Ascending aorta (tissue), 2 donors: ENCODE measurements at places on chromosomes 7 and 10. TPM values are rescaled to one million over a fixed set of nuclear protein-coding genes. Genes with fewer than 3 reads are reported as not detected.

Gene DNAJC12
- total RNA-seq, result 3.2 TPM

Gene BUB3
- total RNA-seq, result 12.2 TPM

Gene COL13A1
- total RNA-seq, result 8.0 TPM

Gene ADCYAP1R1
- 7.8 TPM for total RNA-seq

Gene RBP3
- total RNA-seq, result not detected

Gene FOXI2
- total RNA-seq, result not detected

Gene PRRT4
- 7.6 TPM for total RNA-seq

Gene CYP3A4
- not detected for total RNA-seq

Gene CPA5
- not detected for total RNA-seq

Gene ADIRF
- 882 TPM for total RNA-seq

Gene EVX1
- not detected for total RNA-seq

Gene SGCE
- 53.6 TPM for total RNA-seq

Gene KCND2
- 0.21 TPM for total RNA-seq

Gene ZNF853
- total RNA-seq, result 12.2 TPM

- no peak for DNase-seq
Observed at GRCh38 chr7:102439963-102440795, 6.8 kb downstream of the ORAI2 start.

GRCh38 chr7:106814887-106815286 is 50.2 kb upstream of the PIK3CG start:
- no peak for DNase-seq

GRCh38 chr10:96834120-96834519 is 2.0 kb downstream of the LCOR start:
- DNase-seq, result no peak

GRCh38 chr7:41029072-41029499 is 673.8 kb downstream of the INHBA start:
- no peak for DNase-seq

DNA sequence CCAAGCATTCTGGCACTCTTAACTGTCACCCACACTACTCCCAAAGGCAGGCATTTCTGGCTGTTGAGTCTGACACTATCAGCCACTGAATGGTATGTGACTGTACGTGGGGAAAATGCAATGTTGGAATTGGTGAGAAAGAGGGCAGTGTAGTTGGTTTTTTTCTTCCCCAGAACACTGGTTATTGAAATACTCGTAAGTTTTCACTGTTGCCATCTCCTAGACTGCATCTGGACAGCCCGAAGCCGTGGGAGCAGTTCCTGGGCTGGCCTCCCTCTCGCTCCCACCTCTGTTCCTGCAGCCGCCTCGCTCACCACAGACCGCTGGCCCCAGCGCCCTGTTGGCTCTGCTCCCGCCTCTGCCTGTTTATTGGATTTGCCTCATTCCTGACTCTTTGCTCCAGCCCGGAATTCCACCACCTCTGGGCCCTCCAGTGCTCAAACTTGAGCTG is 5.7 kb downstream of the PLCE1 start:
- peak; percentile 84 for DNase-seq

DNA sequence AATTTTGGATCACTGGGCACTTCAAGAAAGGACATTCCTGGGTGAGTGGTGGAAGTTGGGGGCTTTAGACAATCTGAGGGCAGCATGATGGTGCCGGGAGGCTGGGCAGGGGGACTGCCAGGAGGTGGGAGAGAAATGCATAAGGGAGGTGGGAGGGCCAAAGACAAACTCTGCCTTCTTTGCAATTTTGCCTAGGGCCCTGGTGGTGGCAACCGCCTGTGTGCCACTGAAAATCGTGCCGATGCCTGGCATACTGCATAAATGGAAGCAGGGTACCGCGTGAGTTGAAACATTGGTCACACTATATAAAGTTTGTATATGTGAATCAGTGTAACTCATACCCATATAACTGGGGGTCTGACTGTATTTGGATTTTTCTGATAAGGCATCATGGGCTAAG is 3.3 kb downstream of the LUC7L2 start:
- no peak for DNase-seq

DNA sequence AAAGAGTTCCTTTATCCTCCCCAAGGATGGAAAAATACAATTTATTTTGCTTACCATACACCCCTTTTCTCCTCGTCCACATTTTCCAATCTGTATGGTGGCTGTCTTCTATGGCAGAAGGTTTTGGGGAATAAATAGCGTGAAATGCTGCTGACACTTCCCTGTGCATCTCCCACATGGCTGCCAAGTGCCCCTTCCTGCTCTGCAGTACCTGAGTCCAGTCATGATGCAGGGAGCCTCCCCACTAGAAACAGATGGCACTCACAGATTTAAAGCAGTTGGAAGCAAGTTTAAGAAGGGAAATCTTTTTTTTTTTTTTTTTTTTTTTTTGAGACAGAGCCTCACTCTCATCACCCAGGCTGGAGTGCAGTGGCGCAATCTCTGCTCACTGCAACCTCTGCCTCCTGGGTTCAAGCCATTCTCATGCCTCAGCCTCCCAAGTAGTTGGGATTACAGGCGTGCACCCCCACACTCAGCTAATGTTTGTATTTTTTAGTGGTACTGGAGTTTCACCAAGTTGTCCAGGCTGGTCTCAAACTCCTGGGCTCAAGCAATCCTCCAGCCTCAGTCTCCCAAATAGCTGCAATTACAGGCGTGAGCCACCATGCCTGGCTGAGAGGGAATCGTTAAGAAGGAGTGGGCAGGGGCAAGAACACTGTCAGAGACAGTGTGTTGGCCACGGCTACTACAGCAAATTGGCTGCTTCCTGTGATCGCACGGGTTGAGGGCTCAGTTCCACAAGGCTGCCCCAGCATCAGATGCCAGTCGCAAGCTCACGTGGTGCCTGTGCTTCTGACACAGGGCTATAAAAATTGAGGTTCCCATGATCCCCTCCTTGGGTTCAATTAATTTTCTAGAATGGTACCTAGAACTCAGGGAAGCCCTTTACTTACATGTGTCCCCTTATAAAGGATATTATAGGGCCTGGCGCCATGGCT is 5.3 kb upstream of the PILRA start:
- DNase-seq, result no peak

- DNase-seq, result no peak
Observed at GRCh38 chr7:140940898-140941297, 16.2 kb upstream of the BRAF start.

GRCh38 chr10:24731942-24732341 is 8.3 kb upstream of the ARHGAP21 start:
- no peak for DNase-seq

GRCh38 chr10:46198516-46198915 is 88.3 kb upstream of the ANTXRL start:
- DNase-seq, result no peak

GRCh38 chr10:103316087-103316486 is 34.9 kb downstream of the PCGF6 start:
- no peak for DNase-seq

DNA sequence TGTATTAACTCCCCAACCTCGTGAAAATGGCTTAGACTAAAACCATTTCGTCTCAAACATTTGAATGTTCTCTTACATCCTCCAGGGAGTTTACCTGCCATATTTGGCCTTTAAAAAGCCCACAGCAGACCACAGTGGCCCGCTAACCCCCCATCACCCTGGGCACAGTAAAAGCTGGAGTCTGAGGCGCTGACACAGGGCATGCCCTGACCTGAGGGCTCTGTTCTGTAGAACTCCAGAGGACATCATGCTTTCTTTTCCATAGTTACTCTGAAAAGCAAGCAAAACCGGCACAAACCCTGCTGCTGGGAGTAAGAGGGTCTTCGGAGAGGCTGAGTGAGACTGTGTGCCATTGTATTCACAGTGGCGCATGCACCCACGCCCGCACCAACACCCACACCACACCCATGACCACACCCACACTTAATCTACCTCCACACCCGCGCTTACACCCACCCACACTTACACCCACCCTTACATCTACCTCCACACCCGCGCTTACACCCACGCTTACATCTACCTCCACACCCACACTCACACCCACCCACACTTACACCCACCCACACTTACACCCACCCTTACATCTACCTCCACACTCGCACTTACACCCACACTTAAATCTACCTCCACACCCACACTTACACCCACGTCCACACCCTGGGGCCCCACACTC is 32.1 kb downstream of the LRRC27 start:
- no peak for DNase-seq

DNA sequence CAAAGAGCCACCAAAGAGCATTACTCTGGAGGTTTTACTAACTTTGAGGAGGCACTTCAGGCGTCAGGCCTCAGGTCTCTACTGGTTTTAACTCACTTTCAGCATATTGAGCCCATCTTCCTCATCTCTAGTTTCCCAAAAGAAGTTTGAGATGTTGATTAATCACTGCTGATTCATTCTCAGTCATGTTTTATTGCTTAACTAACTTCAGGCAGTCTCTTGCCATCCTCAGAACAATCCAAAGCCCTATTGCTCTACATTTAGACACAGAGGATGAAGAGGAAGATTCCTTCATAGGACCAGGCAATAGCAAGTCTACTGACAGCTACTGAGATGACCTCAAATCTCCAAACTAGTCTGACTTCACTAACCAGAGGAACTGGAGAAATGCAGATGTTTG is 39.1 kb upstream of the BET1 start:
- no peak for DNase-seq

DNA sequence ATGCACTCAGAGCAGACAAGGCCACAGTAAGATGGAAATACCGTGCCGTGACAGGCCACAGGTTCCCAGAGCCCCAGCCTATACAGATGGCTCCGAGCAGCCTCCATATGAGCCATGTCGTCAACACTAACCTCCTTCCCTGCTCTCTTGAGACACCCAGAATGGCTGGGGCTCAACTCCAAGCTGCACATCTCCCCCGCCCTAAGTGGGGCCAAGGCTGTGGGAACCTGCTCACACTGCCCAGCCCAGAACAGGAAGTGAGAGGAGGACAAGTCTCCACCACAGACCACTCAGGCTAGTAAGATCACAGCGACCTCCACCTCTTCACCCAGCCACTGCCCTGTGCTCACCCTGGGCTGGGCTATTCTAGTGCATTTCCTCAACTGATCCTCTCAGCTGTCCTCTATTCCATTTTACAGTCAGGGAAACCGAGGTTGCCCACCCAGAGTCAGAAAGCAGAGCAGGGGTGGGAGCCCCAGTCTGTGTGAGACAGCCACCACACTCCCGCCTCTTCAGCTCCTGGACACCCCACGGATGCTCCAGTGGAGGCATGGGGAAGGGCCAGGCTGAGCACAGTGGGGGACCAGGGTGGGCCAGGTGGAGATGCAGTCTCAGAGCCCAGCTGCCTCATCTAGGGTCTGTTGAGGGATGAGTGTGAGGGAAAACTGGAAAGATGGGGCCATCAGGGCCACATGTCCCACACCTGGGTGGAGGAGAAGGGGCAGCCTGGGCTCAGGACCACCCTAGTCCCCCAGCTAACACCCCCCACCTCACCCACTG is 11.6 kb downstream of the GRID1 start:
- no peak for DNase-seq

DNA sequence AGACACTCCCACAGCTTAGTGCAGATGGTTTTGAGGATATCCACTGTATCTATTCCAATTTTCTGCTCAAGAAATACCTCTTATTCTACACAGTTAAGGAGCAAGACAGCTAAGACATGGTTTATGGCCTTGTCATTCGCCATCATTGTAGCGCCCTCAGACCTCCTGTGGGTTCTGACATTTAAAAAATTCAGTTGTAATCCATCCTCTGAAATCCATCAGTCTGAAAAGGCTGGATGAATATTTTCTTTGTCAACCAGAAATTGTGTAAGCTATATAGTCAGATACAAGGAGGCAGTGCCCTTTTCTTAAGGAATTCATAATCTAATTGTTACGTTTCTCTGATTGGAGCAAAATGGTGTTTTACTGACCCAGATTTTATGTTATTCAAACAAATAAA is 353.6 kb downstream of the GALNT17 start:
- DNase-seq, result no peak

- DNase-seq, result no peak
Observed at GRCh38 chr7:69833964-69834363, 235.7 kb downstream of the AUTS2 start.

- no peak for DNase-seq
Observed at GRCh38 chr7:25805027-25805687, 346.8 kb upstream of the NFE2L3 start.

- no peak for DNase-seq
Observed at GRCh38 chr10:72068901-72069446, 19.4 kb downstream of the SPOCK2 start.

- DNase-seq, result no peak
Observed at GRCh38 chr7:75879771-75880184, 944 bp downstream of the RHBDD2 start.

DNA sequence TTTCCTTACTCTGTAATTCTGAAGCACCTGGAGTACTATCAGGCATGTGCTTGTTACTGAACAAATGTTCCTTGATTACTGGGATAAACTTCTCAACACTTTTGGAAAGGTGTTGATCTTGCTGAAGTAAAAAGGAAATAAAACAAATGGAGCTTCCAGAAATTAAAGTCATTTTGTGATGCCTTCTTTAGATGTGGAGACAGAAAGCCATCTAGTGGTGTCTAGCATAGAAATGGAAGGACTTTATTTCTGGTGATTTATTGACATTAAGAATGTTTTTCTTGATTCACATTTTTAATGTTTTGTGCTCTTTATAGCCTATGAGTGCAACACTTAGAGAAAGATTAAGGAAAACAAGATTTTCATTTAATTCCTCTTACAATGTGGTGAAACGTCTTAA is 1.4 kb downstream of the SFR1 start:
- no peak for DNase-seq

- DNase-seq, result no peak
Observed at GRCh38 chr7:158973941-158974785, 117.8 kb downstream of the DYNC2I1 start.

DNA sequence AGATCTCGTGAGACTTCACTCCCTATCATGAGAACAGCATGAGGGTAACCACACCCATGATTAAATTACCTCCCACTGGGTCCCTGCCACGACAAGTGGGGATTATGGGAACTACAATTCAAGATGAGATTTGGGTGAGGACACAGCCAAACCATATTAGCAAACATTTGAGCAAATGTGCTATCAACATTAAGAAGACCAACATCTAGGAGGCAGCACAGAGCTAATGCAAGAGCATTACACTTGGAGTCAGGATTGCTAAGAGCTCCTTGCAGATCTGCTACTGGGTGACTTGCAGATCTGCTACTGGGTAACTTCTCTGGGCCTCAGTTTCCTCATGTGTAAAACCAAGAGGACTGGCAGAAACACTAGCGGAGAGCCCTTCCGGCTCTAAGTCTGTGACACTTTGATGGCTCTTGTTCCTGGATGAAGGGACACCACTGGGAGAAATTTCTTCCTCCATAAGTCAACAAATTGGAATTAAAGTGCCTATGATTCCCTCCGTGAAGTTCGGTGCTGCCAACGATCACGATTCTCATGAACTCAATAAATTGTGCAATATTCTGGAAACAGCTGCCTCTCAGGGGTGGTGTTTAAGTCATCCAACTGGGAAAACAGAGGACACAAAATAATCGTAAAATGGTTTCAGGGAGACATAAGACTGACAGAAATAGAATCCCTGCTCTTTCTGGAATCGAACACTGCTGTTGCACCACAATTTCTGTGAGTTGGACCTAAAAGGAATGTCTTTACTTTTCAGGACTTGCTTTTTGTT is 115.8 kb upstream of the ITGB1 start:
- DNase-seq, result no peak

DNA sequence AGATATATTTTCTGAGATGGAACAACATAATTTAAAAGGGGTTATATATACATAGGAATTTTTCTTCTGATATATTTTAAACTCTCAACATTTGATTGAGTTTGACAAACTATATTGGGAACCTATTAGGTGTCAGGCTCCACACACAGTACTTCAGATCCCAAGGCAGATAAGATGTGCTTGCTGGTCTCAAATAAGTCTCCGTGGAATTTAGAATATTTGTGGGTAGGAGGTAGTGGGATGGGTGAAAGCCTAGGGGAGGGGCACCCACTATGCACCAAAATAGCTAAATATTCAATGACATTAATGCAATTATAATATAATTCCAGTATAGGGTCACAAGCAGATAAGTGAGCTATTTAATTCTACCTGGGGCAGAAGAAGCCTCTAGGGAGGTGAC is 81.5 kb downstream of the ARL4A start:
- no peak for DNase-seq
